ENCODE measurements at places on chromosomes 4 and X.

DNA sequence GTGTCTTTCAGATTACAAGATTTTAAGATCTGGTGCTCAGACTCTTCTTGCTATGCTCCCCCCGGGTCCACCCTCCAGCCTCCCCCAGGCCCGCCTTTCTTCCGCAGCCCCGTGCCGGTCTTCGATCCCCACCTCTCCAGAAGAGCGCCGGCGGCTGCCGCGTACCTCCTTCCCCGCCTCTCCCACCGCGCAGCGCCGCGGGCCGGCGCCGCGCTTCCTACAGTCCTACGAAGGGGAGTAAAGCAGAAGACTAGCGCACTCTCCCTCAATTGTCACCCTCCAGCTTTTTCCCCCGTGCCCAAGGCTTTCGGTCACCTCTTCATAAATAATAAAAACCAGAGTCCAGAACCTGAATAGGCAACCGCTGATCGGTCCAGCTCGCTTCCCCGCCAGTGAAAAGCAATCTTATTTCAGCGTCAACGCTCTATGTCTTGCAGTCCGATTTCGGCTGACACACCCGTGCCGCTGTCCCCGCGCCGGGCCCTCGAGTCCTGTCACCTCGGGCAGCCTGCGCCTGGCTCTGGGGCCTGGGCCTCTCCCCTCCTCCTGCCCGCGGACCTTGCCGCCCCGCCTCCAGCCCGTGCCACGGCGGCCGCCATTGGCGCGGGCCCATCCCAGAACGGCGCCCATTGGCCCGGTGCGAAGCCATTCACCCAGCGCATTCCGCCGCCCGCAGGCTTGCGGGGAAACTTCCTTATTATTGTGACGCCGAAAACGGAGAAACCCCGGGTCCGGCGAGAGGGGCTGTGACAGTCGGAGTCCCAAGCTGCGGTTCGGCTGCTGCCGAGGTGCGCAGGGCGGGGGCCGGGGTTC lies at the start of gene HERC3:
Gene HERC3 (plus strand): TSS at position 694 of the 813 bp plus-strand sequence. CDS start 13,344 bp downstream, outside the sequence.
- DNase-seq: peak; percentile 90

DNA sequence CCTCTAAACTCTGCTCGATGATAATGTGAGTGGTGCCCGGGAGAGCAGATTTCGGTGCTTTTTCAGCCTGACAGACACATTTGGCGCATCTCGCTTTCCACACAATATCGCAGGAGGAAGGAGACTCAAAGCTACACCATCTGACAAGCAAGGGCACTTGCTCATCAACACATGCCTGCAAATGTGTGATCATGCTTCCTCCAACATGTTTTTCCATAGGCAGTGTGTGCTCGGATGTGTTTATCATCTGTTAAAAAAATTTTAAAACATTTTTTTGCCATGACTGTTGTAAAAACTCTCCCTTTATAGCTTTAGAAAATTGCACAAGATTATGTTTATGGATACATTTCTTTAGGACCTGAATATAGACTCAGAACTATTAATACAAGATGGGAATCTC lies 170.3 kb upstream of the PUDP start:
- DNase-seq: no peak

DNA sequence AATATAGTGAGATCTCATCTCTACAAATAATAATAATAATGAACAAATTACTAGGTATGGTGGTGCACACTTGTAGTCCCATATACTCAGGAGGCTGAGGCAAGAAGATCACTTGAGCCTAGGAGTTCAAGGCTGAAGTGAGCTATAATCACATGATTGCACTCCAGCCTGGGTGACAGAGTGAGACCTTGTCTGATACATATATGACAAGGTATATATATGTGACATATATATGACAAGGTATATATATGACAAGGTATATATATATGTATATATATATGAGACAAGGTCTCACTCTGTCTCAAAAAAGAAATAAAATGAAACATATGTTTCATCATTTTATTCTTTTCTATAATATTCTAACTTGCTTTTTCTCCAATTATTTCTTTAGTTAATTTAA lies 278.1 kb upstream of the TET2 start:
- no peak for DNase-seq

DNA sequence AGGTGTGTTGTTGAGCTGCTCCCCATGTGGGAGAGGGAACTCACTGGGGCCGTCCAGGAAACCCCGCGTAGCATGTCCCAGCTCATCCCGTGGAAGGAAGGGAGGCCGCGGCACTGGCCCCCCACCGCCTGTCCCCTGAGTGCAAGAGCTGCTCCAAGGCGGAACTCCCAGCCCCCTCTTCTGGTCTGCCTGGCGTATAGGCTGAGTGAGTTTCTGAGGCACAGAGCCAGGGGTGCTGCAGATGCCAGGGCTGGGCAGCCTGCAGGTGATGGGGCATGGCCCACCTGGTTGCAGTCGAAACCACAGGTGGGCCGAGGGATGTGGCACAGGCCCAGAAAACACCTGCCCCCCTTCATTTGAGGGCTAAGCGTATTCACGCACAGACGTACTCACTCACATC lies 49.6 kb downstream of the ABLIM2 start:
- DNase-seq: no peak

DNA sequence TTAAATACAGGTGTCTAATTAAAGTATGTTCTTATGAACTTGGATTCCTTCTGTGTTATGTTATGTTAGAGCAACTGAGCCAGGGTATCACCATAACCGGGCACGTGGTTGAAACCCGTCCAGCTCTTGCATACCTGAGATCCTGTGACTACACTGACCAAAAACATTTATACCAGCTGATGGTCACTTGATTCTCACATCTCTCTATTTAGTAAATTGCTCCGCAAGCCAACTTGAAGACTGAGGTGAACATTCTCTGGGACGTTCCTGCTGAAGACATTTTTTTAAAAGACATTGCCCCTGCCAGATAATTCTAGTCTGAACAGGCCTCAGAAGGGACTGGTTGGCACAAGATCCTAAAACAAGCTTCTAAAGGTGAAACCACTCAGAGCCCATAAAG lies 550.0 kb upstream of the DIPK2B start:
- peak; percentile 34 for DNase-seq

DNA sequence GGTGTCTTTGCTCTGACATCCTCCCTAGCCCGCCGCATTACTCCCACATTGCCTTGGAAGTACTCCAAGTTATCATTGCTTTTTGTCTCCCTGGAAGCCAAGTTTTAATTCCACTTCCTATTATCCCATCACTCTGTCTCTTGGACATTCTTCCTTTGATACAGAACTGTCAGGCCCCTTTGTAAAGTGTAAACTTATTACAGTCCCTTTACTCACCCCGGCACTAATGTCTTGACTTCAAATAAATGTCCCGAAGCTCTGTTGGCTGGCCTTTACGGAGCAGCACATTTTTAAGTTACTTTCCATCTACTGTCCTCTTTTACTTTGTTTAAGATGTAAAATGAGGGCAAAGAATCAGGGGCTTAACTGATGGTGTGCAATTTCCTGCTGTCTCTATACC lies 223.5 kb upstream of the IGFBP7 start:
- DNase-seq: no peak

GRCh38 chr4:4502694-4503311 lies 39.0 kb downstream of the STX18 start:
- DNase-seq: peak; percentile 80

Data from astrocyte of the spinal cord (primary cell).